ENCODE measurements at places on chromosomes 16 and 17.

DNA sequence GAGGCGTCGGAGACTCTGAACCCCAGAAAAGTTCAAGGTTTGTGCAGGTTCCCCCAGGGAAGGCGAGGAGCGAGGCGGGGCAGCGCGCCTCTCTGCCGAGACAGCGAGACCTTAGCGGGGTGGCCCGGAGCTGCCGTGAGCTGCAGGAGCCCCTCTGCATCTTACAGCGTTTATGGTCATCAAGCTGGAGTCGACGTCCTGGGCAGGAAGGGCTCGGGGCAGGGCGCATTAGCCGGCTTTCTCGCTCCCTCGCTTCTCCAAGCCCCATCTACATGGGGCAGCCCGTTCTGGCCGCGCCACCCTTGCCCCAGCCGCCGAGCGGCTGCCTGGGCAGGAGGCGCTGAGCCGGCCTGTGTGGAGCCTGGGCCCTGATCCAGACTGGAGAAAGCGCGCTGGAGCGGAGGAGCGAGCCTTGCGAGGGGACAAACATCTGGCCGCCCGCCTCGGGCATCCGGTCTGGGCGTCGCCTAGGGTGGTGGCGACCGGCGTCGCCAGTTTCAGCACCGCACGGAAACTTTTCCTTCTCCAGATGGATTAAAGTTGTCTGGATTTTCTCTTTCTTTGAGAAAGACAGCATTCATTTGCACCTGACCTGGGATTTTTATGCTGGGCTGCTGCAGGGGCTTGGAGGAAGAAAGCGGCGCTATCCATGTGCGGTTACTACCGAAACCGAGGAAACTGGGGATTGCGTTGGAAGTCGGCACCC, 750 bp downstream of the TMEM132E start:
- DNase-seq, result no peak

GRCh38 chr17:74267987-74268499, 6.0 kb upstream of the DNAI2 start:
- DNase-seq, result no peak

GRCh38 chr17:56478836-56479447, 114.6 kb upstream of the NOG start:
- DNase-seq, result no peak

- DNase-seq, result no peak
These were observed 1.4 kb downstream of the RFNG start for GRCh38 chr17:82050152-82050760.

GRCh38 chr17:57834146-57834741, 15.6 kb downstream of the MRPS23 start:
- DNase-seq, result no peak

GRCh38 chr17:41610965-41611640, 1.5 kb downstream of the KRT16 start:
- no peak for DNase-seq

- no peak for DNase-seq
These were observed 94.7 kb upstream of the SDK2 start for GRCh38 chr17:73738751-73739575.

GRCh38 chr17:65456368-65457151, 104.9 kb downstream of the AXIN2 start:
- no peak for DNase-seq

GRCh38 chr16:12462426-12463280, 341.0 kb downstream of the CPPED1 start:
- DNase-seq, result no peak

- no peak for DNase-seq
These were observed 5.1 kb upstream of the MEIOB start for GRCh38 chr16:1877089-1877488.

GRCh38 chr16:22710326-22710725, 103.6 kb upstream of the HS3ST2 start:
- DNase-seq, result no peak

DNA sequence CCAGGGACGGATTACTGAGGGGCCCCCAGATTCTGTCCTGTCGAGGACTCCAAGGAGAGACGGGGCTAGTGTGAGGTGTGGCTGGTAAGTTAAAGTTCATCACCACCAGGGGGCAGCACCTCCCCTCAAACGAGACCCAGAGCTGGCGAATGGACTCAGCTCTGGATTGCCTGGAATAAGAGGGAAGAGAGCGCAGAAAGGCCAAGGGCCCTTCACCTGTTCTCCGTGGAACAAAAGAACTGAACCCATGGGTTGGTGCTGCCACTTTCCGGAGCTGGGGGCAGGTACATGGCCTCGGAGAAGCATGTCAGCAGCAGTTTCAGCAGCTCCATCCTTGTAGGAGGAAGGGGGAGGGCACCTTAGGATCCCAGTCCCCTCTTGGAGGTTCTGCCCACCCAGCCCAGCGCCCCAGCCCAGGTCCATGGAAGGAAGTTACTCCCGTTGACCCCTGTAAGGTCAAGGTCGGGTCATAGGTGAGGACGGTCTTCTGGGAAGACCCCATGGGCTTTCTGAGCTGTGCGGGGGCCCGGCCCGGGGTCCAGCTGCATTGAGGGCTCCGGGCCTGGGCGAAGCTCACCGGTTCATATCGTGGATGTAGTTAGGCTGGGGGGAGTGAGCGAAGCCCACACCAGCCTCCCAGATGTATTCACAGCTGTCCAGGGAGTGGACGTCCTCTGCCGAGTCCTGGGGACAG, 10.8 kb downstream of the HID1 start:
- DNase-seq, result peak; percentile 82

GRCh38 chr17:81110488-81111040, 54.7 kb upstream of the PVALEF start:
- no peak for DNase-seq

DNA sequence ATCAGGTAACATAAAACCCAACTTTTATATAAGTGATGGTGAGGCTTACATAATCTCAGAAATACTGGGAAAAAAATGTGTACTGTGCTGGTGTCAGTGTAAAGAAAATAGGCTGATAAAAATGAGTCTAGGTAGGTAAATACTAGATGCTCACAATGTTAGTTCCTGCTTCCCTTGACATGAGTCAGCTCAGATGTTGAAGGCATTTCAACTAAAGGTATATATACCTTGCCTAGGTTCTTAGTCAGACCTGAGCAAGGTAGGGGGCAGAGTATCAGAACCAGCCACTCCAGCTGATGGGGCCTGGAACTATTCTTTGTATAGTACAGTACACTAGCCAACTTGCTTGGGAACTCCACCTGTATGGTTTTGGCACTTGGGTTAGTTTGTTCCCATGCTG, 51.0 kb upstream of the CA10 start:
- no peak for DNase-seq

- no peak for DNase-seq
These were observed 176.5 kb downstream of the SEC14L1 start for GRCh38 chr17:77317091-77317750.

DNA sequence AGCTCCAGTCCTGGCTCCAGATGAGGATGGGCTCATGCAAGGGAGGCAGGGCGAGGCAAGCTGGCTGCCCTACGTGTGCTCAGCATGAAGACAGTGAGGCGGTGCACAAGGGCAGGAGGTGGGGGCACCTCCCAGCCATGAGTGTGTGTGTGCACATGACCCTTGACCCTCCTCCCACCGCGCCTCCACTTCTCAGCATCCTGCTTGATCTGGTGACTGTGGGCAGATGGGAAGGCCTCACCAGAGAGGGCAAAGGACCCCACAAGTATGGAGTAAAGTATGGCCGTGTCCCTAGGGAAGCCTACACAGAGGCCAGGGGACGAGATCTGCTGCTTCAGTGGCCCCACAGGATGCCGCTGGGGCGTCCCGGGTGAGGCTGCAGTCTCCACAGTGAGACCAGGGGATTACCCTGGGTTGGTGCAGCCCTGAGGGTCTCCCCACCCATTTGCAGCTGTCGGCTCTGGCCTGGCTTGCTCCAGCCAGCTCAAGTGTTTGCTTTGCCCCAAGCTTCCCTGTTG, 7.9 kb upstream of the RNF222 start:
- no peak for DNase-seq

DNA sequence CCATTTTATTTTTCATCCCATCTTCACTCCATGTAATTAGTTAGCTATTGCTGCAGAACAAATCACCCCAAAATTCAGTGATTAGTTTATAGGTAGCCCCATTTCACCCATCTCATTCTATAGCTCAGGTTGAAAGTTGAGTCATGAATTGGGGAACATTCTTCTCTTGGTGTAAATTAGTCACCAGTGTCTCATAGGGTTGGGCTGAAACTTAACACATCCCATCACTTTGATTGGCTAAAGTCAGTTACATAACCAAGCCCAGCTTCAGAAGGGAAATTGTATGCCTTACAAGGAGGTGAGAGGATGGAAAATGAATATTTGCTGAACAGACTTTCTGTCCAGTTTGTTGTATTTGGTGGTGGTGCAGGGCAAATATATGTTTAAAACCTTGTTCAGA, 477.5 kb downstream of the WWOX start:
- DNase-seq, result no peak

- no peak for DNase-seq
These were observed 59.4 kb downstream of the RTN4RL1 start for GRCh38 chr17:1965556-1966273.

GRCh38 chr17:38559051-38559879, 46.5 kb downstream of the SRCIN1 start:
- peak; percentile 88 for DNase-seq

GRCh38 chr17:1673041-1673785, 11.5 kb downstream of the PRPF8 start:
- DNase-seq, result no peak

GRCh38 chr17:65727246-65727645, 165.8 kb upstream of the AXIN2 start:
- no peak for DNase-seq

- no peak for DNase-seq
These were observed 25.9 kb downstream of the OGFOD1 start for GRCh38 chr16:56477096-56477878.

DNA sequence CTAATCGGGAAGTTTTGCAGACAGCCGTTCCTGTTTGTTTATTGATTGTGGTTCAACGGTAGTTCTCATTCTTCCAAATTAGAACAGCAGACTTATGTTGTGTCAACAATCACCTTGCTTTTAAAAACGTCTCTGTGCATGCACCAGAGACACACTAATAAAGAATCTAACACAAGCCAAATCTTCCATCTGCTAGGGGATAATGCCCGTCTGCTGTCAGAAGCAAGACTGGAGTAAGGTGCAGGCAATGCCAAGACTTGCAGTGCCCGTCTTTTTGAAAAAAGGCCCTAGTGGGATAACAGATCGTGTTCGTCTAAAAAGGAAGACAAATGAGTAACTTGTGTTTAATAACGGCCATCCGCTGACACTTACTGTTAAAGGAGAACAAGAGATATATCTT, 158.4 kb downstream of the KCNJ2 start:
- no peak for DNase-seq

GRCh38 chr17:17351356-17351891, 48.3 kb downstream of the NT5M start:
- DNase-seq, result no peak

DNA sequence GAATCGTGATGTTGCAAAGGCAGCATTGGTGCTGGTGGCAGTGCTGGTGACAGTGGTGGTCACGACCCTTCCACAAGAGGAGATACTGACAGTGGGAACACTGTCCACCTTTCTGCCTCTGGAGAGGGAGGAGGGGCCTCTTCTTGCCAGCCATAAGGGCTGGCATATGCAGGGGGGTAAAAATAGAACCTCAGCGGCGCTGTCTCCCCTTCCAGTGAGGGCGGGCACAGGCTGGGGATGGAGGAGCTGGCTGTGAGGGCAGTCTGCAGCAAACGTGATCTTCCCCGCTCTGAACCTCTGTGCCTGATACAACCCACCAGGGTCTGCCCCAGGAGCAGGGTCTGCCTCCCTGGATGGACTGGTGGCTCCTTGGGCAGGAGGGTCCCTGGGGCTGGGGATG, 3.4 kb downstream of the RAP1GAP2 start:
- DNase-seq, result no peak

- no peak for DNase-seq
These were observed 2.5 kb downstream of the SEC14L1 start for GRCh38 chr17:77143306-77143705.

GRCh38 chr17:76075364-76076145, 974 bp downstream of the GALR2 start:
- DNase-seq, result no peak

DNA sequence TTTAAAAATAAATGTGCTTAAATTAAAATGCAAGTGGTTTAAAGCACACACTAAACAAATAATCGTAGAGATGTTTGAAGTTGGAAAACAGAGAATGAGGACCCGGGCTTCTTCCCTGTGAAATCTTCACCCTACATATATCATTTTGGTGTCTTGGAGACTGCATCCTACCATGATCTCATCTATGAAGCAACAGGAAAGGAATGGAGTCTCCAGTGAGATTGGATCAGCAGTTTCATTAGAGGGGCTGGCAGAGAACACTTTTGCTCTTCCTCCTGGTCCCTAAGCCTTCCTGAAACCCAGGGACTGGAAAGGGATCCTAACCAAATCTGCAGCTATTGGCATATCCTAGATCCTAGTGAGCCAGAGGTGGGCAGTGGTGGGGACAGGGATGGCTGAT, 85.0 kb downstream of the GRIN2A start:
- no peak for DNase-seq

GRCh38 chr17:43758497-43759174, at the start of gene SOST:
Gene SOST, minus strand, starts transcription at chr17:43758791. Its CDS starts 50 bp downstream, at chr17:43758741.
- DNase-seq, result no peak

DNA sequence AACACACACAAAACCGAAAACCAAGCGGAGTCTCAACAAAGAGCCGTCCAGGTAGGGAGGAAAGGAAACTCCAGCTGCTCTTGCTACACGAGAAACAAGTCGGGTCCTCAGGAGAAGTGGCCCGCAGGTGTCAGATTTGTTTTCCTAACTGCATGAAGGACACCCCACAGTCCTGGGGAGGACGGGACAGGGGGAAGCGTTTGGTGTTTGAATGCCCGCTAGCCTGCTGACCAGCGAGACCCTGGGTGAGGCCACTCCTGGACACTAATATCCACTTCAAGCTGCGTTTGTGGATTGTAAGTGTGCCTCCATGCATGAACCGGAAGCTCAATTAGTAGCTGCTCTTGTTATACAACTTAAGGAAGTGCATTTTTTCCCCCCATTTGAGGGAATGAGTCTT, 299.5 kb downstream of the MAF start:
- DNase-seq, result no peak

DNA sequence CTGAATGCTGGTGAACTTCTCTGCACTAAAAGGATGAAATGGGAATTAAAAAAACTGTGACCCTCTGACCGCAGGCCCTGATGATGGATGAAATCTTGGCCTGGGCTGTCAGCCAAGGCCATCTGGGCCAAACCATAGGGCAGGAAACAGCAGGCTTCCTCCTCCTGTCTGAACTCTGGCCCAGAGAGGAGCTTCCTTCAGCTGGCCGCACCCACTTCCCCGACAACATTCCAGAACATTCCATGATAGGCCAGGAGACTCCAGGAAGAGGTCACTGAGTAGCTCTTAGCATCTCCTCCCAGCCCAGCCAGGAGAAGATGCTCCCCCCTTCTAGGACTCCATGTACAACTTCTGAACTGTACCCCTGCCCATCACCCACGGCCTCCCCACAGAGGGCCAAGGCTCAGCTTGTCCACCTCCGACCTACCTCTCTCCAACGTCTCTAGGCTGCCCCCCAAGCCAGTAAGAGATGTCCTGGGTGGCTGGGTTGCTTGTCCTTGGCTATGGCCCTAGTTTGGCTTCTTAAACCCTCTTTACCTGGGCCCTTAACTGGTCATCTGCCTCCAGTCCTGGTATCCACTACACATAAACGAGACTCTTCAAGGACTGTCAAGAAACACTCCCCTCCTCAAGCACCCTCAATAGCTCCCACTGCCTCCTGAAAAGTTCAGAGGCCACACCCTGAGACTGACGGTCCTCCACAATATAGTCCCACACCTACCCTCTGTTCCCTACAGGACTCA, 1.7 kb downstream of the RPH3AL start:
- DNase-seq, result no peak

- DNase-seq, result no peak
These were observed 22.4 kb upstream of the SEC14L1 start for GRCh38 chr17:77118251-77118928.

- DNase-seq, result no peak
These were observed 23.1 kb upstream of the MMD start for GRCh38 chr17:55444471-55445441.

Measured in effector memory CD8-positive, alpha-beta T cell (primary cell).